ENCODE measurements at places on chromosomes 5 and 9. TPM values are rescaled to one million over a fixed set of nuclear protein-coding genes. Genes with fewer than 3 reads are reported as not detected.

The PCDHB16 gene
- 2.5 TPM for total RNA-seq

The GRM6 gene
- total RNA-seq: not detected

The LCP2 gene
- 2.4 TPM for total RNA-seq

The NTRK2 gene
- total RNA-seq: 1.3 TPM

The KIF3A gene
- 3.1 TPM for total RNA-seq

The FBLL1 gene
- total RNA-seq: not detected

The PITX1 gene
- 9.2 TPM for total RNA-seq

The GMCL2 gene
- not detected for total RNA-seq

The LARP1 gene
- 122 TPM for total RNA-seq

The ST6GALNAC4 gene
- total RNA-seq: 26.1 TPM

The RANBP17 gene
- 1.1 TPM for total RNA-seq

The FSD1L gene
- 8.5 TPM for total RNA-seq

The ZNF483 gene
- 0.12 TPM for total RNA-seq

The ADGRD2 gene
- total RNA-seq: not detected

The LECT2 gene
- total RNA-seq: not detected

The PRR16 gene
- total RNA-seq: 0.66 TPM

The GNAQ gene
- 11.3 TPM for total RNA-seq
